HL-60 (cell line): ENCODE measurements at places on chromosomes 3 and 15.
A peak's percentile ranks its signal among the peaks of the same experiment; 100 is the strongest.

DNA sequence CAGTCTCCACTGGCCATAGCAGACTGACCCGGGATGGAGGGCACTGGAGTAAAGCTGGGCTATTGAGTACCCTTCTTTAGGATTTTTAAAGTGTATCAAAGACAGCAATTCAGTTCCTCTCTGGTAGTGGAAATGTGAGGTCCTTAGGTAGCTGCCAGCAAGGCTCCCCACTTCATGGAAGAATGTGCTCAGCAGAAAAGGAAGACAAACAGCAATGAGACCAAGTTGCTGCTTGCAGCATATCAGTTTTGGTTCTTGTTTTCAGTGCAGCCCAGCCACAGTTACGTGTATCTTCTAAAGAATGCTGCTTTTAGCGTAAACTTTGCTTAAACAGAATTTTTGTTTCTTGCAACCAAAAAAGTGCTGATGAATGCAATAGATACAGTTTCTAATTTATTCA, 374.0 kb upstream of the CBLB start:
- DNase-seq = no peak

DNA sequence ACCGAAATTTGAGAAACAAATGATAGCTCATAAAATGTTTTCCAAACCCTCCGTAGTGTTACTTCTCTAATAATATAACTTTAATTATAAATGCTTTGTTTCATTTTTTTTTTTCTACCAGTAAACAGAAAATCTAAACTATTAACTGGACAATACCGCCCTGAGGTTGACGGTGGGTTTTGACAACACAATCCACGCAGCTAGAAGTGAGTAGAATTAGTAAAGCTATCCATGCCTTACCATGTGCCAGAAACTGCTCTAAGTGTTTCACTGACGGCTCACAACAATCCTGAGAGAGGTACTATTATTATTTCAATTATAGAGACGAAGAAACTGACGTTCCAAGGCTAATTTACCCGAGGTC, 410 bp downstream of the NDUFAF1 start:
- DNase-seq = no peak

GRCh38 chr3:155712008-155712407, 32.9 kb downstream of the PLCH1 start:
- no peak for DNase-seq

DNA sequence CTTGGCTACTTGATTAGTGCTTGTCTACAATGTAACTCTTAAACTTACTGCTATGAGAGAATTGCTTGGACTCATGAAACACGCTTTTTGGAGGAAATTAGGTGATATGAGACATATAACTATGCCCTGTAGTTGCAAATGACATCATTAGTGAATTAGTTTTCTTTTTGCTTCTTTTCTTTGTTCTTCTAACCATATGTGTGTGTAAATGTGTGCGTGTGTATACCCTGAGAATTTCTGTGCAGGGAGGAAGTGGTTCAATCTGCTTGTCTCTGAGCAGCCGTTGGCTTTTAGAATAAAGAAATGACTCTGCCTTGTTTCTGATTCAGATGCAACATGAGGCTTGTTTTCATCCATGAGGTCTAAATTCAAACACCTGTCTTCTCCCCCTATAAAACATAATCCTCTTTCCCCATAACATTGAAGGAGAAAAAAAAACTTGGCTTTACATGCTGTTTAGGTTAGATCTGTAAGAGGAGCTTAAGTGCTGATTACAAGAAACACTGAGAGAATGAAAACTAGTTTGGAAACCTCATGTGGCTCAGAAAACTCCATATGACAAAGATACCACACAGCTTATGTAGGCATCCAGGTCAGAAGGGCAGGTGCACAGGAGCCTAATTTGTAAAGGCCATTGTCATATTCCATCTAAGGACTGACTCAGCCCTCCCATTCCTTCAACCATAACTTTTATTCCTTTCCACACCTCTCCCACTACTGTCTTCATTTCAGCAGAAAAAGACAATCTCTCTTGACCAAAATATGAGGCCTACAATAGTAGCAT, 30.5 kb upstream of the BLM start:
- DNase-seq = peak; percentile 69

- no peak for DNase-seq
Observed at GRCh38 chr3:132549890-132550578, 47.0 kb upstream of the ACKR4 start.

DNA sequence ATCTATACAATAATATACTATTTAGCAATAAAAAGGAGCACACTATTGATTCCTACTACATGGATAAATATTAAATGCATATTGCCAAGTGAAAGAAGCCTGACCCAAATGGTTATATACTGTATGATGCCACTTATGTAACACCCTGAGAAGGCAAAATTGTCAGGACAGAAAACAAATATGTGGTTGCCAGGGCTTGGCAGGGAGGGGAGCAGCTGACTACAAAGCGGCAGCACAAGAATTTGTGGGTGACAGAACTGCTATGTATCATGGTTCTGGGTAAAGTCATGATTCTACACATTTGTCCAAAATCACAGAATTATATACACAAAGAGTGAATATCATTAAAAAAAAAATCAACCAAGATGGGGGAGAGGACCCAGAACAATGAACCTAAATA, 22.5 kb downstream of the TBC1D2B start:
- DNase-seq = no peak

- peak; percentile 15 for DNase-seq
Observed at GRCh38 chr3:158313338-158313927, 203.5 kb downstream of the RSRC1 start.

DNA sequence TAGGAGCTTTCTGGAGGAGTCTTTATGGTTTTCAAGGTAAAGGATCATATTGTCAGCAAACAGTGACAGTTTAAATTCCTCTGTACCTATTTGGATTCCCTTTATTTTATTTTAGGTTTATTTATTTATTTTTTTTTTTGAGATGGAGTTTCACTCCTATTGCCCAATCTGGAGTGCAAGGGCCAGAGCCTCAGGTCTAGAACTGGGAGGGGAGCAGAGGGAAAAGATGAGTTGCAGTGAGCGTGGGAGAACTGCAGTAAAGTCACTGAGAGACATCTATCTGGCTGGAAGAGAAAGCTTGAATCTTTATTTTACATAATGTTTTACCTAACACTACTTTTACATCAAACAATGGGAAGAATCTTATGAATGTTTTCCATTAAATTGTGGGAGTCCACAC, 49.5 kb upstream of the GK5 start:
- no peak for DNase-seq

DNA sequence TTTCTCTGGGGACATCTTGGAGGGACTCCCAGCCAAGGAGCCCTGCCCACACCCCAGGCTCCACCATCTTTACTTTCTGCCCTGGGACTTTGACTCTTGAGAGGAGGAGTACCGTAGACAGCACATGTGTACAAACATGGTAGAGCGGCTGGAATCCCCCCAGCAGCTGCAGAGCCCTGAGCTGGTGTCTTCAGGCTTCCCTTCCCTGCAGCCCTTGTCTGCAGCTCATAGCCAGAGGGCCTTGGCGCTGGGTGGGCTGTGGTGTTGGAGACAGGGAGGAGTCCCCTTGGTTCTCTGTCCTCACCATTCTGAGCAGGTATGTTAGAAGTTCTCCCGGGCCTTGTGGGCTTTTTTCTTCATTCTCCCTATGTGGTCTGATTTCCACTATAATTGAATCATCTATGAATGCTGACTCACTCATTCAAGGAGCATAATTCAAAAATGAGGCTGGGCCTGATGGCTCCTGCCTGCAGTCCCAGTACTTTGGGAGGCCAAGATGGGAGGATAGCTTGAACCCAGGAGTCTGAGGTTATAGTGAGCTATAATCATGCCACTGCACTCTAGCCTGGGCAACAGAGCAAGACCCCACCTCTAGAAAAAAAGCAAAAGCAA, 97.8 kb upstream of the MEF2A start:
- DNase-seq = no peak

GRCh38 chr3:130934442-130935089, 40.7 kb downstream of the ATP2C1 start:
- DNase-seq = no peak

GRCh38 chr3:109070211-109070610, 47.7 kb downstream of the MORC1 start:
- no peak for DNase-seq

- no peak for DNase-seq
Observed at GRCh38 chr15:101275018-101275417, 2.3 kb downstream of the SELENOS start.

DNA sequence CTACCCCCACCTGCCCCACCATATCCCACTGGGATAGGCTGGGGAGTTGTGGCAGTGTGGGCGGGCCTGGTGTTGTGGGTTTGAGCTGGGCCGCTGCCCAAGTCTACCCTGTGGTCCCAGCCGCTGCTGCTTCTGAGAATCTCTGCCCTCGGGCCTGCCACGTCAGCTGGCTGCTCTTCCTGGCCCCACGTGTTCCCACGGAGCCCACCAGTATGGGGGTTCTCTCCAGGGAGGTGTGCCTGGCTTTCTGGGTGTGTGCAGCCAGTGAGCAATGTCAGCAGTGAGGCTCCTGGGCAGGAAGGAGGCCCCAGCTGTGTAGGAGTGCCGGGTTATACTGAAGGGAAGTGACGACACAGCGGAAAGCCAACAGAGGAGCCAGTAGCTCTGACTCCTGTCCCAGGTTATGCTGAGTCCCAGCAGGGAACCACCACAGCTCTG, 10.5 kb downstream of the GNAI2 start:
- DNase-seq = peak; percentile 92

GRCh38 chr15:75843678-75844581, 683 bp downstream of the UBE2Q2 start:
- DNase-seq = peak; percentile 40

GRCh38 chr15:93019090-93019489, 69.9 kb downstream of the RGMA start:
- DNase-seq = no peak

- no peak for DNase-seq
Observed at GRCh38 chr3:98612996-98613517, 19.6 kb upstream of the CPOX start.

DNA sequence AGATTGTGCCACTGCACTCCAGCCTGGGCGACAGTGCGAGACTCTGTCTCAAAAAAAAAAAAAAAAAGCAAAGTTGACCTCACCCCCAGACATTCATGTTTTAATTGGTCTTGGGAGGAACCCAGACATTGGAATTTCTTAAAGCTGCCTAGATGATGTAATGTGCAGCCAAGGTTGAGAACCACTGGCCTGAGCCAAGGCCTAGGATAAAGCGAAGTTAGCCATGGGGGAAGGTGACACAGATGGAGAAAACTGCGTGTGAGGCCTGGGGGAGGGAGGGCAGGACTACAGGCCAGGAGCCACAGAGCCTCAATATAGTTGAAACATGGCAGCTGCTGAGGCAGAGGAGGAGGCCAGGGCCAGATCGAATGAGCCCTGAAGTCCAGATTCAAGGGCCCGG, 21.0 kb downstream of the GLB1 start:
- no peak for DNase-seq

- no peak for DNase-seq
Observed at GRCh38 chr3:65836047-65836446, 202.7 kb downstream of the MAGI1 start.

DNA sequence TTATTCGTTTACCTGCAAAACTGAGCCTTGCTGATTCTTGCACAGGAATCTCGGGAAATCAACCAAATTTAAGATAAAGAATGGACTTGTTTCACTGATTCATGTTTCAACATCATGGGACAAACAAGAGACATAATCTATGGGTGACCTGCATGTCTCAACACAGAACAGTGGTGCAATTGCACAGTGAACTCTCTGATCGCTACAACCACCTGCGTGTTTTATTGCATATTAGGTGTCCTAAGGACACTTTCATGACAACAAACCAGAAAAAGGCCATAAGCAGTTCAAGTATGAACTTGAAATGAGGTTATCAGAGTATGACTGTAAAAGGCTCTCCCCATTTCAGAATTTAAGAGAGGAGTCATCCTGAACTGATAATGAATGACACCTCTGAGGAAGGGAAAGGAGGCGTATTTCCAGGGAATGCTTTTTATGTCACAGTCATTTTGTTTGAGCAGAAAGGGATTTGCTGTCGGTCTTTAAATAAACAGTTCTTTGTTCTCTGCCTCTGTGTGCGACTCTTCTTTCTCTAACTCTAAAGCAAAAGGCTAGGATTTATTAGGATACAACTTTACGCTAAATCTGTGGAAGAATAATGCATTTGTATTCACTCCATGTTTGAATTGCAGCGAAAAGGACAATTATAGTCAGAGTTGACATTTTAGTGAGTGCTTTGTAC, 167.2 kb downstream of the RBMS3 start:
- no peak for DNase-seq

DNA sequence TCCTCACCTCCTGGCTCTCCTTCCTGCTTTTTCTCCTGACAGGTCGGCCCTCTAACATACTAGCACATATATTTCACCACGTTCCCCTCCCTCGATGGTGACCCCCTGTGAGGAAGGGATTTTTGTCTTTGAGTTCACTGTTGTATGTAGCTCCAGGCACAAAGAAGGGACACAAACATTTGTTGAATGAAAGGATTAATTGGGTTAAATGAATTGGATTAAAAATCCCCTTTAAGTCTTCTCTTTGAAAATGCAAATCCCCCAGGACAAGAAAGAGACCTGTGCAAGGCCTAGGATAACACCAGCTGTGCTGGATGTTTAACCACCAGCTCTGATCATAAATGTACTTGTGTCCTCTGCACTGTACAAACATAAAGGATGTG, 3.3 kb downstream of the CALML4 start:
- DNase-seq = no peak

DNA sequence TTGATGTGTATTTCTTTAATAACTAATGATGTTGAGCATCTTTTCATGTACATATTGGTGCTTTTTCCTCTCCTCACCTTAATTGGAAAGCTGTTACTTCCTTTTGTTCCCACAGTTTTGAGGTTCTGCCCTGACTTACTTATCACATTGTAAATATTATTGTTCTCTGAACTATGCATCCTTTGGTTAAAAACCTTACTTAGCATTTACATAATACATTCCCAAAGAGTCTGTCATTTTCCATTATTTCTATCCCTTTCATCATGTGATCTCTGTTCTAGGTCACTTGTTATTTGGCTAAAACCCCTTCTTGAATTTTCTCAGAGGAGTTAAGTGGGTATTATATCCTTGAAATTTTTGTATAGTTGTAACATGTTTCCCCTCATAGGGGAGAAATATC, 33.0 kb downstream of the SLC12A6 start:
- DNase-seq = no peak

DNA sequence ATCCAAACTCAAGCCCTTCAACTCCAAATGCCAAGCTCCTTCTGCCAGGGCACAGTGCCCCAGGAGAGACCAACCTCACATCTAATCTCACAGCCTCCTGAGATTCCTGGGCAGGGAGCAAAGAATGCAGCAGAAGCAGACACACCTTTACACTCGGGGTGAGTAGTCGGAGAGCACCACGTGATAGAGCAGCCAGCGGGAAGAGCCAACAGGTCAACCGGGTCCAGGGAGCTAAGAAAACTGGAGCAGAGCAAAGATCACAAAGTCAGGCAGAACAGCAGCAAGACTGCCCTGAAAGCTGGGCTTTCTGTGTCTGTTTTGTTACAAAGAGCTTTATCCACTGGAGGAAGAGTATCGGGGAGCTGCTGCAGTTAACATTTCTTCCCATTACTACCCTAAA, 4.2 kb downstream of the B3GALNT1 start:
- DNase-seq = no peak

- DNase-seq = no peak
Observed at GRCh38 chr3:33473813-33474212, 33.6 kb upstream of the UBP1 start.

- DNase-seq = no peak
Observed at GRCh38 chr3:100254168-100254777, 6.5 kb upstream of the TBC1D23 start.

- DNase-seq = no peak
Observed at GRCh38 chr3:45259133-45259532, 33.0 kb upstream of the TMEM158 start.
